ENCODE measurements at places on chromosomes 1 and 21. TPM values are rescaled to one million over a fixed set of nuclear protein-coding genes. Genes with fewer than 3 reads are reported as not detected.

- H3K4me1 ChIP-seq = no peaks in the 10 kb centered on the region
- no peak for DNase-seq
- H3K27ac ChIP-seq = no peak overlapping the region
- H3K4me3 ChIP-seq = no peak overlapping the region
Observed at GRCh38 chr1:199685369-199685768, 342.1 kb upstream of the NR5A2 start.

Gene MFSD2A
- 2.7 TPM for total RNA-seq

Gene GCLM
- 6.1 TPM for total RNA-seq

Gene NUAK2
- total RNA-seq = 14.9 TPM

Gene FYB2
- not detected for total RNA-seq
